ENCODE measurements at places on chromosomes 16 and 17. TPM values are rescaled to one million over a fixed set of nuclear protein-coding genes. Genes with fewer than 3 reads are reported as not detected.

- DNase-seq: no peak
- H3K36me3 ChIP-seq: no peaks in the 10 kb centered on the region
- no peak overlapping the region for H3K4me3 ChIP-seq
These were observed 5.7 kb downstream of the GPR179 start for GRCh38 chr17:38338053-38338452.

- H3K4me3 ChIP-seq: no peak overlapping the region
- no peak overlapping the region for H3K27ac ChIP-seq
- H3K27me3 ChIP-seq: no peaks in the 10 kb centered on the region
- no peak for DNase-seq
These were observed 8.2 kb upstream of the LASP1NB start for GRCh38 chr17:38917259-38917658.

GRCh38 chr16:27624154-27625049 is 74.5 kb downstream of the KATNIP start:
- no peak for DNase-seq
- no peaks in the 10 kb centered on the region for H3K27me3 ChIP-seq
- no peak overlapping the region for H3K4me3 ChIP-seq

DNA sequence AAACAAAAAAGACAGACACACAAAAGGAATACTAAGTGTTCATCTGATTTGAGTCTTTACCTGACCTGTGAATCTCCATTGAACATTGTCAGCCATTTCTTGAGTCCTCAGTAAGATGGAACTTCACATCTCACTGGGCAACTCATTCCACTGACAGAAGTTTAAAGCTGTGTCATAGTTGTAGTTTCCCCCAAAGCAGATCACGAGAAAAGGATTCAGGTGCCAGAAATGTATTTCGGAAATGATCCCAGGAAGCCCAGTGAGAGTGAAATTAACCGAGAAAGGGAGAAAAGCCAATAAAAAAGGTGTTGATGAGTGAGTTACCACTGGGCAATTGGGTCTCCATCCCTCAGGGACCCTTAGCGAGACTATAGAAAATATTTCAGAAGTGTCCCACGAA is 6.5 kb downstream of the CHD9 start:
- no peak for DNase-seq
- no peaks in the 10 kb centered on the region for H3K27me3 ChIP-seq
- H3K4me1 ChIP-seq: peaks cover 8% of the 10 kb centered on the region
- H3K36me3 ChIP-seq: no peaks in the 10 kb centered on the region
- no peak overlapping the region for H3K4me3 ChIP-seq

GRCh38 chr16:52785653-52786052 is 238.7 kb upstream of the TOX3 start:
- no peaks in the 10 kb centered on the region for H3K4me1 ChIP-seq
- H3K27me3 ChIP-seq: no peaks in the 10 kb centered on the region
- no peak for DNase-seq
- H3K36me3 ChIP-seq: no peaks in the 10 kb centered on the region
- no peak overlapping the region for H3K4me3 ChIP-seq

DNA sequence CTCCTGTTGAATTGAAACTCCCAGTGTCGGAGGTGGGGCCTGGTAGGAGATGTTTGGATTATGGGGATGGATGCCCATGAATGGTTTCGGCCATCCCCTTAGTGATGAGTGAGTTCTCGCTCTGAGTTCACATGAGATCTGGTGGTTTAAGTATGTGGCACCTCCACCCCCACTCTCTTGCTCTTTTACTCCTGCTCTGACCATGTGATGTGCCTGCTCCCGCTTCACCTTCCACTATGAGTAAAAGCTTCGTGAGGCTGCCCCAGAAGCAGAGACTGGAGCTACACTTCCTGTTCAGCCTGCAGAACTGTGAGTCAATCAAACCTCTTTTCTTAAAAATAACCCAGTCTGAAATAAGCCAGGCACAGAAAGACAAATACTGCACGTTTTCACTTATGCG is 512.4 kb downstream of the HS3ST4 start:
- H3K4me3 ChIP-seq: no peak overlapping the region
- no peaks in the 10 kb centered on the region for H3K4me1 ChIP-seq
- H3K27me3 ChIP-seq: no peaks in the 10 kb centered on the region
- no peaks in the 10 kb centered on the region for H3K36me3 ChIP-seq

DNA sequence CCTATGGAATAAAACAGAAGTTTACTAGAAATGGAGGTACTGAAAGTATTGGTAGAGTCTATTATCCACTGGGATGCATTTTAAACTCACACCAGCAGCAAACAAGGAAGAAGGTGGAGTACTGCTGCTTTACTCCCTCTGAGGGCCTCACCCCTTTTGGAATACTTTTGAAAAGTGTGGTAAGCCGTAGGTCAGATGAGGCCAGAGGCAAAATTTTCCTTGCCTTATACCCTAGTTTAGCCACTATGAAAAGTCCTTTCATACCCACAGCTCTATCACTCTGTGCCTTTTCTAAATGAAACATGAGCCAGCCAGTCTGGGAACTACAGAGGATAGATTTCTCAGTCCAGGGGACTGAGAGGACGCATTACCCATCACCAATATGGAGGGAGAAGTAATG is 14.0 kb downstream of the GDE1 start:
- H3K4me1 ChIP-seq: peaks cover 7% of the 10 kb centered on the region
- H3K27ac ChIP-seq: no peak overlapping the region
- no peak for DNase-seq

DNA sequence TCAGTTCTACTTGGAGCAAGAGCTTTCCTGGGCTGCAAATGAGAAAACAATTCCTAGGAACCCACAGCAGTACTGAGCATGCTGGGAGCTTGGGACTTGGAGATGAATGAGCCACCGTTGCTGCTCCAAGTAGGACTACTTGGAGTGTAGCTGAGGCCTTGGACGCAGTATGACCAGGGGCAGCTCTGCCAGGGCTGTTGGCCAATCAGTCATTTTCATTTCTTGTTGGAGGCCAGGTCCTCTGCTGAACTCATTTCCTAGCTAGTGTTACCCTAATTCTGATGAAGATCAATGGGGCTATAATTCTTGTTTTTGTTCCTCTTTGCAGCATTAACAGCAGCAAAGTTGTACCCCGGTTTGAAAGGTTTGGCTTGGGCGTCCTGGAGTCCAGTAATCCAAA is 8.0 kb upstream of the LGALS9 start:
- H3K4me3 ChIP-seq: no peak overlapping the region
- DNase-seq: no peak
- H3K27ac ChIP-seq: no peak overlapping the region
- H3K4me1 ChIP-seq: peaks cover 13% of the 10 kb centered on the region

DNA sequence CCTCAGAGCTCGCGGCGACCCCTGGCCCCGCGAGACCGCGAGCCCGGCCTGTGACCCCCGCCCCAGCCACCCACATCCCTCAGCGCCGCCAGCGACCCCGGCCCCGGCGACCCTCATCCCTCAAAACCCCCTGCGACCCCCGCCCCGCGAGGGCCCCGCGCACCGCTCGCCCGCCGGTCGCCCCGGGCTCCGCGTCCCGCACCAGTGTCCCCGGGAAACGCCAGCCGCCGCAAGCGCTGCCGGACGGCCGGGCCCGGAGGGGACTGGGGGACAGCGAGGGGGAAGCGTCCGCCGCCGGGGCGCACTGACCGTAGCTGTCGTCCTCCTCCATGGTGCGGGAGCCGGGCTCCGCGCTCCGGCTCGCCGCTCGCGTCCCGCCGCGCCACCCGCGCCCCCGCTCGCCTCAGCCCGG is at the start of gene CYTH1:
CYTH1 (minus strand) TSS at position 381 of the 412 bp plus-strand sequence; CDS start at position 331, 50 bp downstream.
- DNase-seq: no peak
- peak within 1 kb of the TSS; percentile 84 for H3K4me3 ChIP-seq
- peaks cover 4% of the 10 kb centered on the region for H3K4me1 ChIP-seq
- no peaks in the 10 kb centered on the region for H3K36me3 ChIP-seq
- no peaks in the 10 kb centered on the region for H3K27me3 ChIP-seq

DNA sequence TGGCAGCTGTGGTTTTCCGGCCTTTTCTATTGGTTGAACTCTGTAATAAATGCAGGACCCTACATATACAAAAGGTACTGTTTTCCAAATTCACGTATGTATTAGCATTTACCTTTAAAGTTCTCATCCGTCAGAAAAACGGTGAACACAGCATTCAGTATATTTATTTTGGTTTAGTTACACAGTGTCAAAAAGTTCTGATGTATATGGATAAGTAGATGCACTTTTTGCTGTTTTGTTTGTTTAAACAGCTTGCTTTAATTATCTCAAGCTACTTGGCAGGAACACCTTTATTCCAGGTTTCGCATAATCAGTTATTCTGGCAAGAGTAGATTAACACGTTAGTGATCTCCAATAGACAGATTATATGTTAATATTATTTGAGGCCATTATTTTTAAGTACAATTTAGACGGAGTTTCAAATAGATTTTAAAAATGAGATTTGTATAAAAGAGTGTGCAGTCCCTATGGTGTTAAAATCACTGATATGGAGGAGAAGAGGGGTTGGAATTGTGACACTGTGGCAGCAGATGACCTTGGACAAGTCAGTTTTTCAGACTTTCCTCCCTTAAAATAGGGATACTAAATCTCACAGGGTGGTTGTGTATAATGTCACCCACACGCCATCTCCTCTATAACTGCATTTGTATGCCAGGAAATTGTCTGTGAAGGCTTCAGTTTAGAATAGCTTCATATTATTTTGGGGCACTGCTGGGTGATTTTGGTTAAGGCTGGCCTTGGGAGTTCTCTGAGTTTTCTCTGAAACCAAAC is 2.1 kb downstream of the HERPUD1 start:
- peaks cover 26% of the 10 kb centered on the region for H3K4me1 ChIP-seq
- peak overlapping the region; percentile 85 for H3K4me3 ChIP-seq
- H3K27ac ChIP-seq: peak overlapping the region; percentile 80

DNA sequence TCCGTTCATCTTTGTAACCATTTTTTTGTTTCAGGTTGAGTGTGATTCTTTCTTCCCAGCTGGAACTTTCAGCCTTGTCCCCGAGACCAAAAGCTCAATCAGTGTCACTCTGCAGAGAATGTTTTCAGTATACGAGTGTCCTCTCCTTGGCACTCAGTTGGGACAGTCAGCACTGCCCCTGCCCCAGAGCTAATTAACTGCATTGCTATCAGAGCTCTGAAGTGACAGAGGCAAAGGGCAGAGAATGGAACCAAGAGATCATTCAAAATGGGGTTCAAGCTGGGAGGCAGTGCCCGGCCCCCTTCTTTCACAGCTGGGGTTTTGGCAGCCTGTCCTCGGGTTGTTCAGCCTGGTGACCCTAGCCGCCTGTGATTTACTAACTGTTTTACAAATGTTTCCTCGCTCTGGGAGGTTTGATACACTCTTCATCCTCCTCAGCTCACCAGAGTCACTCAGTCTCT is 195.9 kb upstream of the TBX2 start:
- no peak overlapping the region for H3K27ac ChIP-seq
- DNase-seq: no peak
- no peak overlapping the region for H3K4me3 ChIP-seq
- peaks cover 1% of the 10 kb centered on the region for H3K27me3 ChIP-seq
- H3K36me3 ChIP-seq: no peaks in the 10 kb centered on the region

DNA sequence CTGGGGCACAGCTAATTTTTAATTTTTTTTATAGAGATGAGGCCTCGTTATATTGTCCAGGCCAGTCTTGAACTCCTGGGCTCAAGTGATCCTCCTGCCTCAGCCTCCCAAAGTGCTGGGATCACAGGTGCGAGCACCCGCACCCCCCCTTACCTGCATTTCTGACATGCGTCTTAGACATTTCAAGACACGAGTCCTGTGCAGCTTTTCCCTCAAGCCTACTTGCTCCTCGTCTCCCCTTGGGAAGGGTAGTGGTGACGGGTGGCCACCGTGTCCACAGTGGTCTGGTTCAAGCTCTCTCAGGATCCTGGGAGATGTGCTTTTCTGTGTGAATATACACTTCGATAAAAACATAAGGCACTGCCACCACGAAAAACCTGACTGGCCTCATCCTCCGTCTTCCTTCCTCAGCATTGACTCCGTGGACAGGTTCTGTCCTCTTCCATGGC is 9.6 kb downstream of the CANT1 start:
- no peak overlapping the region for H3K4me3 ChIP-seq
- no peak overlapping the region for H3K27ac ChIP-seq
- H3K36me3 ChIP-seq: peaks cover 9% of the 10 kb centered on the region
- no peaks in the 10 kb centered on the region for H3K4me1 ChIP-seq
- H3K27me3 ChIP-seq: no peaks in the 10 kb centered on the region
- no peak for DNase-seq

GRCh38 chr17:71849783-71850768 is 270.7 kb upstream of the SOX9 start:
- no peaks in the 10 kb centered on the region for H3K36me3 ChIP-seq
- no peaks in the 10 kb centered on the region for H3K4me1 ChIP-seq
- no peak overlapping the region for H3K27ac ChIP-seq
- H3K27me3 ChIP-seq: no peaks in the 10 kb centered on the region
- H3K4me3 ChIP-seq: no peak overlapping the region
- no peak for DNase-seq

- no peak for DNase-seq
- no peak overlapping the region for H3K4me3 ChIP-seq
- no peaks in the 10 kb centered on the region for H3K27me3 ChIP-seq
- H3K36me3 ChIP-seq: no peaks in the 10 kb centered on the region
These were observed 262.7 kb downstream of the SNX29 start for GRCh38 chr16:12239226-12239625.

GRCh38 chr17:41446806-41447205 is 6.0 kb upstream of the KRT38 start:
- no peak overlapping the region for H3K4me3 ChIP-seq
- DNase-seq: no peak
- no peaks in the 10 kb centered on the region for H3K36me3 ChIP-seq
- no peaks in the 10 kb centered on the region for H3K4me1 ChIP-seq
- no peak overlapping the region for H3K27ac ChIP-seq
- peaks cover 5% of the 10 kb centered on the region for H3K27me3 ChIP-seq

- H3K4me1 ChIP-seq: no peaks in the 10 kb centered on the region
- no peak overlapping the region for H3K27ac ChIP-seq
- no peaks in the 10 kb centered on the region for H3K36me3 ChIP-seq
- no peaks in the 10 kb centered on the region for H3K27me3 ChIP-seq
- DNase-seq: no peak
These were observed 56.7 kb downstream of the ZNF423 start for GRCh38 chr16:49799172-49799571.

GRCh38 chr17:72471296-72471695 is 350.5 kb downstream of the SOX9 start:
- H3K27me3 ChIP-seq: no peaks in the 10 kb centered on the region
- H3K4me1 ChIP-seq: no peaks in the 10 kb centered on the region
- no peak overlapping the region for H3K27ac ChIP-seq
- no peak overlapping the region for H3K4me3 ChIP-seq

GRCh38 chr17:32264823-32265191 is 825 bp upstream of the RHBDL3 start:
- no peak overlapping the region for H3K4me3 ChIP-seq
- DNase-seq: no peak
- peaks cover 76% of the 10 kb centered on the region for H3K27me3 ChIP-seq
- no peak overlapping the region for H3K27ac ChIP-seq
- no peaks in the 10 kb centered on the region for H3K36me3 ChIP-seq
- H3K4me1 ChIP-seq: peaks cover 13% of the 10 kb centered on the region

GRCh38 chr17:67435122-67435521 is 58.0 kb downstream of the PITPNC1 start:
- no peak overlapping the region for H3K4me3 ChIP-seq
- peaks cover 10% of the 10 kb centered on the region for H3K4me1 ChIP-seq

KRT12 gene
- total RNA-seq: not detected

NME3 gene
- total RNA-seq: 32.0 TPM

SDR42E1 gene
- 0.07 TPM for total RNA-seq

TNS4 gene
- not detected for total RNA-seq

SLC6A2 gene
- not detected for total RNA-seq

SNAI3 gene
- 0.18 TPM for total RNA-seq

MYH8 gene
- total RNA-seq: not detected

PRR11 gene
- 86.3 TPM for total RNA-seq

CYBA gene
- total RNA-seq: 37.0 TPM

DNASE1L2 gene
- total RNA-seq: 1.0 TPM

KRTAP9-2 gene
- not detected for total RNA-seq

TMEM98 gene
- total RNA-seq: 83.6 TPM

ARHGDIG gene
- total RNA-seq: 0.93 TPM

CRHR1 gene
- not detected for total RNA-seq

PIMREG gene
- 37.7 TPM for total RNA-seq
